Gastrocnemius medialis (tissue), 4 donors: ENCODE measurements at places on chromosomes 6 and 20. TPM values are rescaled to one million over a fixed set of nuclear protein-coding genes. Genes with fewer than 3 reads are reported as not detected.
A peak's percentile ranks its signal among the peaks of the same experiment; 100 is the strongest.

DNA sequence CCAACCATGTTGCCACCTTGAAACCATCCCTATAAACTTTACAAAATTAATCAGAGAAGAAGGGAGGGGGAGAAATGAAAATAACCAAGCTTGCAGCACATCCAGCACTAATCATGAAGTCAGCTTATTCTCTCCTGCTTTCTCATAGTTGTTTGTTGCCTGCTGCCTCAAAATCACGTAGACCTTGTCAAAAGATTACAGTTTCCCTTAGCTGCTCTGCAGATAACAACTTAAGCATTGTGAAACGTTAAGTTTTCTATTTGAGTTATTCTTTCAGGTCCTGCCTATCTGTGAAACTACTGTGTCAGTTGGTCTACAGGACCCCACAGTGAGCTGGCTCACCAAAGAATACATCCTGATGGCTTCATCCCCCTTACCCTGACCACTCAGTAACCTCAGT, 32.9 kb downstream of the SLC17A4 start:
- H3K27ac ChIP-seq, result no peak overlapping the region
- H3K36me3 ChIP-seq, result no peaks in the 10 kb centered on the region
- H3K4me3 ChIP-seq, result no peak overlapping the region
- H3K4me1 ChIP-seq, result no peaks in the 10 kb centered on the region
- no peak for DNase-seq

OR2B2 gene
- total RNA-seq, result not detected

HUS1B gene
- total RNA-seq, result not detected

GRCh38 chr20:25346349-25346748, 44.3 kb downstream of the ABHD12 start:
- no peaks in the 10 kb centered on the region for H3K36me3 ChIP-seq
- no peak overlapping the region for H3K4me3 ChIP-seq
- H3K27ac ChIP-seq, result no peak overlapping the region
- H3K4me1 ChIP-seq, result peaks cover 4% of the 10 kb centered on the region
- no peak for DNase-seq

DNA sequence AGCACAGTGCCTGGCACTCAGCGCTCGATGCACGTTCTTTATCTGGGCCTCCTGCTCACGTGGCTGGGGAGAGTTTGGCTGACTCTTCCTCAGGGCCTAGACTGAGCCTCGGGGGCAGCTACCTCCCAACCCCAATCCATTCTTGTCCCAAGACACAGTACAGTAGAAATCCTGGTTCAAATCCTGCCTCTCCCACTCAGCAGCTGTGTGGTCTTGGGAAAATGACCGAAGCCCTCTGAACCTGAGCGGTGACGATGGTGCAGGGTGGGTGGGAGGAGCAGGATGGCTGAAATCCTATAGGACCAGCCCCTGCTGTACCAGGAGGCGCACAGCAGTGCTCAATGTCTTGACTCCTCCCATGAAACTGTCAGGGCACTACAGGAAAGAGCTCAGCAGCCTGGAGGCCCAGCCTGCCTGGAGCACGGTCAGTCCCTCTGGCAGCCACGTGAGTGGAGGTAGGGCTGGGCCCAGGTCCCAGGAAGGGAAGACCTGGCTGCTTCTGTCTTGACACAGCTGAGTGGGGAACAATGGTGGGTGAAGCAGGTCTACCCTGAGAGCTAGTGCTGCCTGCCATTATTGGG, 31.5 kb downstream of the PDRG1 start:
- H3K36me3 ChIP-seq, result no peaks in the 10 kb centered on the region
- no peaks in the 10 kb centered on the region for H3K4me1 ChIP-seq
- no peak overlapping the region for H3K27ac ChIP-seq
- H3K4me3 ChIP-seq, result no peak overlapping the region
- H3K27me3 ChIP-seq, result peaks cover 6% of the 10 kb centered on the region

- H3K4me3 ChIP-seq, result peak overlapping the region; percentile 90
- H3K27ac ChIP-seq, result peak overlapping the region; percentile 90
- no peak for DNase-seq
- no peaks in the 10 kb centered on the region for H3K36me3 ChIP-seq
Measured at GRCh38 chr6:113969888-113970804, 802 bp downstream of the HDAC2 start.

FAM120B gene
- 10.7 TPM for total RNA-seq

DNA sequence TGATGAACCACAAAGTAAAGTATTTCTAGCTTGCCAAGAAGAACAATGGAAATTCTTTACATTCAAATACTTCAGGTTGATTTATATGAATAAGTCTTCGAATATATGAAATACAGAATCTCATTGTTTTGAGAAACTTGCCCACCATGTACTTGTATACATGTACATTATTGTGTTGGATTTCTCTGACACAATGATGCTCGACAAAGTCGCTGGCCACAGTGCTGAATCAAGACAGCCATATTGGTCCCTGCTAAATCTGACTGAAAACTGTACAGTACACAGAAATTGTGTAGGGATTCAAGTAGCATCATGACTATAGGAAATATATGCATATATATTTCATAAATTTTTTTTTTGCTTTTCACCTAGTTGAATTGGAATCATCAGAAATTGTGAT, 13.1 kb upstream of the LIN28B start:
- peaks cover 40% of the 10 kb centered on the region for H3K27me3 ChIP-seq
- H3K4me3 ChIP-seq, result no peak overlapping the region
- H3K4me1 ChIP-seq, result peaks cover 3% of the 10 kb centered on the region
- DNase-seq, result no peak
- H3K27ac ChIP-seq, result no peak overlapping the region
- no peaks in the 10 kb centered on the region for H3K36me3 ChIP-seq

DNA sequence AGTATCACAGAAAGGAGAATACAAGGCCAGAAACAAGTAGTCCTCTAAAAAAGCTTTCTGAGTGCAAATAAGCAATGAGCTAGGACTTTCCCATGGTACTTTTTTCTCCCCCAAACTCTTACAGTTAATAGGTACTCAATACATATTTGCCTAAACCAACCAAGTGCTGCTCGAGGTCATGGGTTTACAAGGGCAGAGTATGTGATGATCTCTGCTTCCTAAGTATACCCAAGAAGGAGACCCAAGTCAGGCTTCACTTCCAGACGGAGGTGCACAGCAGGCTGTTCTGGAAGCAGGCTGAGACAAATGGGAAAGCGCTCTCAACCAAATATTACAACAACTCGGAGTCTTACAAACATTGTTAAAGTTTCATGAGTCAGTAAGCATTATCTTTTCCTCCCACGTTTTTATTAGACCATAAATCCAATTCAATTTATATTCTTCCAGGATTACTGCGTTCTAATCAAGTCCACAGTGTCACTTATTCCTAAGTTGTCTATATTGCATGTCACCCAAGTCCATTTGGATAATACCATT, 8.1 kb downstream of the FYN start:
- DNase-seq, result no peak
- no peaks in the 10 kb centered on the region for H3K36me3 ChIP-seq
- H3K4me1 ChIP-seq, result no peaks in the 10 kb centered on the region
- no peaks in the 10 kb centered on the region for H3K27me3 ChIP-seq
- no peak overlapping the region for H3K4me3 ChIP-seq
- H3K27ac ChIP-seq, result no peak overlapping the region

DNA sequence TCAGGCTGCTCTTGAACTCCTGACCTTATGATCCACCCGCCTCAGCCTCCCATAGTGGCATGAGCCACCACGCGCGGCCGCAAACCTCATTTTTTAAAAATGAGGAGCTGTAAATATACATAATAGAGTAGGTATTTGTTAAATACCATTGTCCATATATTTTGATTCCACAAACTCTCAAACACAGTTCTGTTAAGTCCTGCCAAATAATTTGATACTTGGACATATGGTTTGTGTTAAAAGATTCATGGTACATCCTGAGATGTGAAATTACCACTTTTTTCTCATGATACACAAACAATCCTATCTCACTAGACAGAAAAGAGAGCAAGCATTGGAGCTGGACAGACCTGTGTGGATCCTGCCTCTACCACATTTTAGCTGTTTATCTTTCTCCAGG, 334.1 kb upstream of the KCNQ5 start:
- no peak overlapping the region for H3K4me3 ChIP-seq
- H3K36me3 ChIP-seq, result no peaks in the 10 kb centered on the region

CBFA2T2 gene
- total RNA-seq, result 8.9 TPM

GRCh38 chr20:11792568-11792953, 125.1 kb upstream of the BTBD3 start:
- H3K36me3 ChIP-seq, result no peaks in the 10 kb centered on the region
- H3K4me3 ChIP-seq, result no peak overlapping the region
- H3K27me3 ChIP-seq, result no peaks in the 10 kb centered on the region
- DNase-seq, result no peak

DNA sequence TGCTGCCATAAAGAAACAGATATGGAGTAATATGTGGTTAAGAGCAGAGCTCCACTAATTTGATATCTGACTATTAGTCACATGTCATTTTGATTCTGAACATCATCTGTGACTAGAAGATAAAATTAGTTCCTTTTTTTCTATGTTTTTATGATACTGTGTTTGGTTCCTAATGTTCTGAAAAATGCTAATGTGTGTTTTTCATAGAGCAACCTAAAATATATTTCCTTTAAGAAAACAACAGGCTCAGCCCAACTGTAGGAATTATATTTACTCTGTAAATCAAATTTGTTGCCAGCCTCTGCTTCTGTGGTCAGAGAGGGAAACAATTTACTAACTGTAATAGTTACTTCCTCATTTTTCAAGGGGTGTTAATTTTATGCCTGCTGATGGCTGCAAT, 33.3 kb upstream of the TXLNB start:
- H3K4me3 ChIP-seq, result no peak overlapping the region
- H3K36me3 ChIP-seq, result no peaks in the 10 kb centered on the region
- H3K27me3 ChIP-seq, result no peaks in the 10 kb centered on the region
- DNase-seq, result no peak
- H3K4me1 ChIP-seq, result no peaks in the 10 kb centered on the region

GRCh38 chr6:93679836-93680235, 260.5 kb upstream of the EPHA7 start:
- H3K36me3 ChIP-seq, result no peaks in the 10 kb centered on the region
- H3K4me1 ChIP-seq, result no peaks in the 10 kb centered on the region
- no peak overlapping the region for H3K4me3 ChIP-seq
- no peak overlapping the region for H3K27ac ChIP-seq
- no peak for DNase-seq
- no peaks in the 10 kb centered on the region for H3K27me3 ChIP-seq

SIRPD gene
- not detected for total RNA-seq
